ENCODE measurements at places on chromosomes 3 and 15. TPM values are rescaled to one million over a fixed set of nuclear protein-coding genes. Genes with fewer than 3 reads are reported as not detected.

GRCh38 chr3:14962762-14963161, 15.4 kb downstream of the NR2C2 start:
- DNase-seq = no peak

DNA sequence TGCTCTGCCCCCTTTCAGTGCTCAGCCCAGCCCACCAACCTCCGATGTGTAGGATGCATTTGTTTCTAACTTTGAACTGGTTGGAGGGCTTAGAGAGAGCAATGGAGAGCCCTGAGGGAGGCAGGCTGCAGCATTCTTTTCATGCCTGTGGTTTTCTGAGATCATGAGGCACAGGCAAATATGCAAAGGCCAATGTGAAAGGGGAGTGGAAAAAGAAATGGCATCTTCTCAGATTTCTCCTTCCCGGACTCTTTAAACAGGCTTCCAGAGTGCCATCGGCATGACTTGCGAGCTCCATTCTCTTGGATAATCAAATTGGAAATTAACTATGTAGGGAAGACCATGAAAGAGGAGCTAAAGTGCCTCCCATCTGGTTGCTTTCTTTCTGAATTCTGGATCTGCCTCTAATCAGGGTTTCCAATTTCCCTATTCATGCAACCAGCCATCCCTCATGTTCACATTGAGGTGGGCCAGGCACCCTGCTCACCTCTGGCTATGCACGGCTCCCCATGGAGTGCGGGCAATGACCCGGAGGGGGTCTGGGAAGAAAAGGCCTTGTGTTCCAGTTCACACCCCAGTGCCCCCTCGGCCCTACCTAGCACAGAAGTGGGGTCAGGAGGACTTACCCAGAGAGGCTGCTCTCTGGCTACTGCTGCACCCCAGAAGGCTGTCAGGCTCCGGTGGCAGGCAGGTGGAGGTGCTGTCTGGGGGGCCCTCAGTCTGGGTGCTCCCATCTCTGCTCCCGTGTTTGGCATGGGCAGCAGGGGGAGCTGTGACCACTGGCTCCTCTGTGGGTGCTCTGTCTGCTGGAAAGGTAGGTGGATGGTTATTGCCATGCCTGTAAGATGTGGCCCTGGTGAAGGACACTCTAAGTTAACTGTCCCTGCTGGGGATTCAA, 16.1 kb downstream of the AMOTL2 start:
- peak; percentile 61 for DNase-seq

TTC21A gene
- 0.62 TPM for polyA plus RNA-seq

GPR149 gene
- polyA plus RNA-seq = not detected

STAB1 gene
- 27.4 TPM for polyA plus RNA-seq

DNA sequence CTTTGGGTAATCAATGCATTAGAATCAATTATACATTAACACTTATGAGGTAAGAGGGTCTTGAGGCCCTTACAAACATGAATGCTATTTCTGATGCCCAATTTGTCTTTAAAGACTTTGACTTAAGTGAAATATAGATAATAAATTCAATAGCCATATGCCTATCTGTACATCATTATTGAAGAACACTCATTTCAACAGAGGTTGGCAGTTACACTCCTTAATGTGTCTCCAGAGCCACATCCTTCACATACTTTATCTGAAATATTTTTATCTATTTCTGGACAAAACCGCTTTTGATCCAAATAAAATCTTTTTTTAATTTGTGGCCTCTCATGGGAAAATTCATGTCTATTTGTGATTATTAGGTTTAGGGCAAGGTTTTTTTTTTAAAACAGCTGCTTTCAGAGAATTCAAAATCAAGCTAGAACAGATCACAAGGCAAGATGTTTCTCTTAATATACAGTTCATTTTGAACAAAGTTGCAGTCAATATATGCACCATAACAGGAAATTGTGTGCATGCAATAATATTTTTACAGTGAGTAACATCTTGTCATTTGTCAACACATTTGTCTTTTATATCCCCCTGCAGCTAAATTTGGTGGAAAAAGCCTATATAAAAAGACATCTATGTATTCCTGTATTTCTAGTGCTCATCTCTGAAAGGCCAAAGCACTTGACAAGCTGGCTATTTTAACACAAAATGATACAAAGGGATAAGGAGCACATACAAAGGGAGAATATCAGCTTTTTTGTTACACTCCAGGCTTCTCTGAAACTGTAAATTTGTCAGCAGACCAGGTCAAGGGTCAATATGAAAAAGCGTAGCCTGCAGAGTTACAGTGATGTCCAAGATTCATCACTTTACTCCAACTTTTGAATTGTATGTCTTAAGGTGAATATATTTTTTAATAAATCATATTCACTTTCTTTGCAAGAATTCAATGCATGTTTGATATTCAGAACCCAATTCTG, 146.2 kb upstream of the DPH6 start:
- DNase-seq = no peak

TRAT1 gene
- polyA plus RNA-seq = not detected

GRCh38 chr15:96328181-96328876, 2.2 kb upstream of the NR2F2 start:
- no peak for DNase-seq

Data from psoas muscle (tissue), 8 donors.